COLO829 (cell line): ENCODE measurements at places on chromosomes 4 and X.

DNA sequence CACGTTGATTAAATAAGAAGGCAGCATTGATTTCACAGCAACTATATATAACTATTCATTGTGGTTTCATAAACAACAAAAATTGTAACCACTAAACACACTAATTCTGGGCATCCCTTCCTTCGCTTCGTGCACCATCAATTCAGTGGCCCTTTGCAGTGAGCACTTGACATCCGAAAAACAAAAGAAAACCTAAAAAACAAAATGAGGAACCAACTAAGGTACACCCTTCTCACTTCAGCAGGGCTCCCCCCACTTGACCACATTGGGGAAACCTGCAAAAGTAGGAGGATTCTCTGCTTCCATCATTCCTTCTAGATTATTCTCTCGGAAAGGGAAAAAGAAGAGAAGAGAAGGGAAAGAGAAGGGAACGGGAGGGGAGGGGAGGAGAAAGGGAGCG, 28.3 kb downstream of the NBDY start:
- DNase-seq, result no peak

DNA sequence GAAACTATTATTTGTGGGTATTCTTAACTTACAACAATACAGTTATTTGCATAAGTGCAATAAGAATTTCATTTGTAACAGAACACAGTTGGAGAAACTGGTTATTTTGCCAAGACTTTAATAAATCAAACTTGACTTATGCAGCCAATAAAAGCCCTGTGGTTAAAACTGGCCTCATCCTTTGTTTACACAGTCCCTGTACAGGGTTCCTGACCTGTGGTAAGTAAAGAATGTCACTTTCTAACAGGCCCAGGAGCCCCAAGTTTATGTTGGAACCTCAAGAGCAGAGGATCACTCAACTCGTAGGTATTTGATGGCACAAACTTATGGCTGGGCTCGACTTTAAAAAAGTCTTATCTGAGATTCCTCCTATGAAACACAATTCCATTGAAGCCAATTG, 88.6 kb upstream of the PTCHD1 start:
- no peak for DNase-seq

- DNase-seq, result no peak
These were observed 83.9 kb upstream of the RAI2 start for GRCh38 chrX:17944833-17945497.

GRCh38 chrX:13996650-13997049, 33.0 kb downstream of the GEMIN8 start:
- no peak for DNase-seq

- DNase-seq, result no peak
These were observed 7.7 kb downstream of the GPR173 start for GRCh38 chrX:53056292-53056691.
